Urothelium cell line (cell line): ENCODE measurements at places on chromosomes 5 and 9.

- DNase-seq: no peak
Observed at GRCh38 chr5:5326115-5326758, 96.2 kb upstream of the ICE1 start.

GRCh38 chr9:118271331-118271730, 567.1 kb downstream of the TLR4 start:
- no peak for DNase-seq

- DNase-seq: peak; percentile 16
Observed at GRCh38 chr9:119639287-119639955, 270.2 kb upstream of the BRINP1 start.

GRCh38 chr5:111229221-111229835, 5.1 kb downstream of the CAMK4 start:
- no peak for DNase-seq

GRCh38 chr5:150358261-150359095, 981 bp downstream of the TCOF1 start:
- DNase-seq: no peak

DNA sequence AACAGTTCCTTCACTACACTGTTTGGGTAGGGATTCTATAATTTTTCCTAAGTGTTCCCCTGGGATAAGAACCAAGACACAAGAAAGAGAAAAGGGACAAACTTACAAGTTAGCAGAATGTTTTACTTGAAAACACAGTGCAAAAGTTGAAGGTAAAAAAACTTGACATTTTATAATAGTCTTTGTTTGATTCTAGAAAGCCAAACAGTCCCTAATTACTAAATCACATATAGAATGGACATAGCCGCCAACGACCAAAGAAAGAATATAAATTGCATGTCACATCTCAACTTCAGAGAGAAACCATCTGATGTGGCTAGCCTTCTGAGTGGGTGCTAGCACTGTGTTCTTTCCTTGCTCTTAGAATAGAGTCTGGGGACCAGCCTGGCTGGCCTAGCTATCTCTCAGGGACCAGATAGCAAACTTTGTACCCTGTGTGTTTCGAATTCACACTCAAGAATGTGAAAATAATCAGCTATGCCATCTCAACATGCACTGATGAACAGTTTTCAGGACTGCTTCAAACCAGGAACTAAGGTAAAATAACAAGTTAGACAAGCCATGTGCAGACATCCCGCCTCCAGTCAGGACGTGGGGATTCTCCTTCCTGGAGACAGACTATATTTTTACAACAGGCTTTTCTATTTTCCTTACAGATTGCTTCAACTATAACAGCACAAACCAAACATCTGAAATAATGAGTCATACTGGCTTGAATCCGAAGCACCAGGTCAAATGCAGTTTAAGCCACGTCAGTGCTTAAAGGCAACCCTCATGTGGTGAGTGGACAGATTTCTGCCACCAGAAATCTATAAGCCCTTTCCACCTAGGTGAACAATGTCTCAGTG, 53.7 kb downstream of the LHFPL2 start:
- peak; percentile 72 for DNase-seq

- no peak for DNase-seq
Observed at GRCh38 chr5:124262470-124262869, 484.0 kb downstream of the ZNF608 start.

- no peak for DNase-seq
Observed at GRCh38 chr9:83503866-83504265, 34.3 kb downstream of the FRMD3 start.

GRCh38 chr5:32479096-32479495, 34.6 kb upstream of the ZFR start:
- DNase-seq: no peak

- no peak for DNase-seq
Observed at GRCh38 chr5:62681117-62681850, 102.7 kb downstream of the LRRC70 start.

- DNase-seq: no peak
Observed at GRCh38 chr5:123176224-123176937, 87.3 kb downstream of the PRDM6 start.

GRCh38 chr5:164578911-164579310, 1073.5 kb downstream of the MAT2B start:
- no peak for DNase-seq

GRCh38 chr9:89862316-89862715, 257.5 kb downstream of the GADD45G start:
- DNase-seq: no peak
